Vein endothelial cell (primary cell): ENCODE measurements at places on chromosomes 2 and 18. TPM values are rescaled to one million over a fixed set of nuclear protein-coding genes. Genes with fewer than 3 reads are reported as not detected.

Gene MYL12B
- total RNA-seq = 546 and 655 TPM in 2 replicates

Gene GKN1
- not detected in 2 replicates for total RNA-seq

Gene LAMA3
- total RNA-seq = 6.2 and 6.5 TPM in 2 replicates

Gene FSHR
- total RNA-seq = not detected in 2 replicates

Gene TMEM198
- not detected in 2 replicates for total RNA-seq

Gene AGPS
- 56.5 and 62.6 TPM in 2 replicates for total RNA-seq

Gene SH3BP4
- 88.2 and 122 TPM in 2 replicates for total RNA-seq

Gene CTAGE1
- total RNA-seq = under 0.01 TPM in 1 of 2 replicates, not detected in the other

Gene PPP3R1
- total RNA-seq = 27.1 and 35.8 TPM in 2 replicates

Gene FEZ2
- total RNA-seq = 90.5 and 105 TPM in 2 replicates

Gene ANKRD12
- total RNA-seq = 21.9 and 26.5 TPM in 2 replicates

Gene EVX2
- not detected in 2 replicates for total RNA-seq

Gene TMEM37
- 0.19 and 0.33 TPM in 2 replicates for total RNA-seq
